Stimulated activated CD8-positive, alpha-beta memory T cell treated with anti-CD3 and anti-CD28 coated beads, Interleukin-4, amount 100 ng/mL, for 1 hour (primary cell): ENCODE measurements at places on chromosomes 11 and 22.

DNA sequence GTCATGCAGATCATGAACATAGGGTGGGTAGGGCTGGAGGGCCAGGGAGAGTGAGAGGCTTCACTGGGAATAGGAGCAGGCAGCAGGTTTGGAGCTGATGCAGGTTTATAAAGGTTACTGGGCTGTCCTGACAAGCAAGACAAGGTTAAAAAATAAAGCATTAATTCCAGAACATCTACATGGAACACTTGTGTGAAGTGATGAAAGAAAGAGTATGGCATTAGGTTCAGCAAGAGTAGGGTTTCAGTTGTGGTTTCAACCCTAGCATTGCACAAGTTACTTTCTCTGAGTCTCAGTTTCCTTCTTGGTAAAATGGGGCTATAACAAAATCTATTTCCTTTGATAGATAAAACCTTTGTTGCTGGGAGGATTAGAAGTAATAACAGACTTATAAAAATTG, 114.6 kb upstream of the SESN3 start:
- DNase-seq = no peak

DNA sequence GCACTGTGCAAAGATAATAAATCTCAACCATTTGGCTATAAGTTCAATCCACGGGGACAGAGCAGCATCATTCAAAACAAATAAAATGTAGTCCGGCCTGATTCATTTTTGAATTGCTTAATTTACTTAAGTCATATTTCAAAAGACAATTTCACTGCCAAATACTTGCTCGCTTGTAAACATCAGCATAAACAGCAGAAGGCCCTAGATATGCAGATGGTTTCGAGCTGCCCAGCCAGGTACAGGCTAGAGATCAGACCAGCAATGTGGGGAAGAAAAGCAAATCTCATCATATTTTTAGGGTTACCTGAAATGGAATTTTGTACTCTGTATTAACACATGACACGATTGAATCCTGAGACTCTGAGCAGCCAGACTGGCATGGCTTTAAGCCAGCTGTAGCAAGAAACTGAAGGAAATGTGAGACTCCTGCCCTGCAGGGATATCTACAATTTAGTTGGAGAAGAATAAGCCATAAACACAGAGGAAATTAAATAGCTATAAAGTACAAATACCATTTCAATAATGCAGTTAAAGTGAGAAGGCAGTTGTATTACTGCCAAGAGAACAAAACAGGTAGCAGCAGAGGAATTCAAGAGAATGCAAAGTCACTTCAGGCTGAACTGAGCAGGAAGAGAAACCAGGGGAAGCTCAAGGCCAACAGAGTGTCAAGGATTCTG, 440.3 kb downstream of the ETS1 start:
- DNase-seq = no peak

DNA sequence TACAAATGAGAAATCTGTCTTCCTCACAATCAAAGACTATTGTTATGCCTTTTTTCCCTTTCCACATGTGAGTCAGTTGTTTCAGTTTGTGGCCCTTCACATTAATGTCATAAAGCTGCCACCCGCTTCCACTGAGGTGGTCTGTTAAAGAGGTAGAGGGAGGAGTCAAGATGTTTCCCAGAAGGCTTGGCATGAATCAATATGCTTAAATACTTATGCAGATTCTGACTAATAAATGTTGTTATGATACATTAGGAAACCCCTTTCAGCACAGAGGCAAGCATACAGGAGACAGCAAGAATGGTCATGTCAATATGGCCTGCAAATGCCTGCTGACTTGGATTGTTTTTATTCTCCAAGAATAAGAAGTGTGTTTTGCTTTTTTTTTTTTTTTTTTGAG, 6.5 kb downstream of the RTN3 start:
- DNase-seq = no peak

GRCh38 chr22:32745251-32745995, 56.1 kb upstream of the TIMP3 start:
- DNase-seq = no peak

- no peak for DNase-seq
Observed at GRCh38 chr11:125170510-125171031, 6.0 kb downstream of the PKNOX2 start.

DNA sequence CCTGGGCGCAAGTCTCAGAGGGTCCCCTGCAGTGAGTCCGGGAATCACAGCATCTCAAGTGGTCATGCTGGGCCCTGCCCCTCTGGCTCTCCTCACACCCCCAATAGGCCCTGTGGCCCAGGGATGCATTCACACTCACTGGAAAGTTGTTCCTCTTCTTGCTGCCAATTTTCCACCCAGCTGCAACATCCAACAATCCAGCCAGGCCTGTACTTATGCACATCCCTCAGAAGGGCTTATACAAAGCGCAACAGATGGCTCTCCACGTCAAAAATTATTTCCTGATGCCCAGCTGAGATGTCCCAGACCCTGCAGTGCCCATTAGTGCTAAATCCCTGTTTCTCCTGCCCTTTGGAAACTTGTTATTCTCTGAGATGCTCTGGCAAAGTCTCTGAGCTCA, 407.8 kb upstream of the NARS2 start:
- DNase-seq = no peak

DNA sequence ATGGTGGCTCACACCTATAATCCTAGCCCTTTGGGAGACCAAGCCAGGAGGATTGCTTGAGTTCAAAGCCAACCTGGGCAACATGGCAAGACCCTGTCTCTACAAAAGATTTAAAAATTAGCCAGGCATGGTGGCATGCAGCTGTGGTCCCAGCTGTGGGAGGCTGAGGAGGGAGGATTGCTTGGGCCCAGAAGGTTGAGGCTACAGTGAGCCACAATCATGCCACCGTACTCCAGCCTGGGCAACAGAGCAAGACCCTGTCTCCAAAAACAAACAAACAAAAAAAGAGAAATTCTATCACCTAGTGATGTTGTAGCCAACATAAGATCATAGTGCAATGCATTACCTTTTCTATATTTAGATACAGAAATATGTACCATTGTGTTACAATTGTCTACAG, 113.8 kb downstream of the NAT10 start:
- no peak for DNase-seq

- no peak for DNase-seq
Observed at GRCh38 chr11:126034039-126034932, 28.4 kb downstream of the CDON start.

GRCh38 chr22:19507534-19507861, 16.7 kb downstream of the CLDN5 start:
- DNase-seq = no peak

- no peak for DNase-seq
Observed at GRCh38 chr11:13384908-13385640, 77.9 kb downstream of the BTBD10 start.

- DNase-seq = no peak
Observed at GRCh38 chr11:77705195-77705875, 67.7 kb upstream of the CLNS1A start.

- DNase-seq = no peak
Observed at GRCh38 chr11:34154059-34154875, 48.8 kb downstream of the NAT10 start.
